ENCODE measurements at places on chromosomes 11 and 22.

- DNase-seq: no peak
Measured at GRCh38 chr11:126105022-126105747, 42.5 kb upstream of the CDON start.

GRCh38 chr11:3669742-3670183, 1.4 kb downstream of the CHRNA10 start:
- DNase-seq: no peak

- DNase-seq: no peak
Measured at GRCh38 chr11:19428206-19429002, 187.7 kb upstream of the E2F8 start.

DNA sequence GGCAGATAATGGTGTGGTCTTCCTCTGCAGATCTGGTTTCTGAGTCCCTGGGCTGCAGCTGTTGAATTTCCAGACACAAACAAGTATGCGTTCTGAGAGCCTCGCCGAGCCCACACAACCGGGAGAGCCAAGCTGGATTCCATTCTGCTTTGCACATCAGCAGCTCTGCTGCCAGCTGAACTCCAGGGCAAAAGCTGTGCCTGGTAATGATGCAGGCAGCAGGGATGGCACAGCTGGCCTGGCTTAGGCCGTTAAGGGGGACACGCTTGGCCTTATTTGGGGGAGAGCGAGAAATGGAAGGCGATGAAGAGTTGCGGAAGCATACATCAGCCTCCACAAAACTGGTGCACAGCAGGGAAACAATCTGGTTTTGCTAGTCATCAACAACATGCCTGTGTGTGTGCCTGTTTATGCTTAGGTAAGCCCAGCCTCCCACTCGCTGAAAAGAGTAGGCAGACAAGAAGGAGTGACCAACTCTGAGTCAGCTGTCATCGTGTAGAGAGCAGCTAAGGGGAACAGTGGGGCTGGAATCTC, 25.1 kb downstream of the ADAMTS8 start:
- no peak for DNase-seq

GRCh38 chr11:100632941-100633452, 54.1 kb upstream of the ARHGAP42 start:
- no peak for DNase-seq

- DNase-seq: no peak
Measured at GRCh38 chr22:37144180-37144554, 5.5 kb downstream of the IL2RB start.

Measured in stimulated activated effector memory CD8-positive, alpha-beta T cell treated with anti-CD3 and anti-CD28 coated beads, Interleukin-12 subunit alpha, Interleukin-12 subunit beta, amount 100 ng/mL, for 72 hours (primary cell).